ENCODE measurements at places on chromosomes 2 and 18. TPM values are rescaled to one million over a fixed set of nuclear protein-coding genes. Genes with fewer than 3 reads are reported as not detected.
A peak's percentile ranks its signal among the peaks of the same experiment; 100 is the strongest.

The LYPD6 gene
- total RNA-seq, result 30.1 TPM

DNA sequence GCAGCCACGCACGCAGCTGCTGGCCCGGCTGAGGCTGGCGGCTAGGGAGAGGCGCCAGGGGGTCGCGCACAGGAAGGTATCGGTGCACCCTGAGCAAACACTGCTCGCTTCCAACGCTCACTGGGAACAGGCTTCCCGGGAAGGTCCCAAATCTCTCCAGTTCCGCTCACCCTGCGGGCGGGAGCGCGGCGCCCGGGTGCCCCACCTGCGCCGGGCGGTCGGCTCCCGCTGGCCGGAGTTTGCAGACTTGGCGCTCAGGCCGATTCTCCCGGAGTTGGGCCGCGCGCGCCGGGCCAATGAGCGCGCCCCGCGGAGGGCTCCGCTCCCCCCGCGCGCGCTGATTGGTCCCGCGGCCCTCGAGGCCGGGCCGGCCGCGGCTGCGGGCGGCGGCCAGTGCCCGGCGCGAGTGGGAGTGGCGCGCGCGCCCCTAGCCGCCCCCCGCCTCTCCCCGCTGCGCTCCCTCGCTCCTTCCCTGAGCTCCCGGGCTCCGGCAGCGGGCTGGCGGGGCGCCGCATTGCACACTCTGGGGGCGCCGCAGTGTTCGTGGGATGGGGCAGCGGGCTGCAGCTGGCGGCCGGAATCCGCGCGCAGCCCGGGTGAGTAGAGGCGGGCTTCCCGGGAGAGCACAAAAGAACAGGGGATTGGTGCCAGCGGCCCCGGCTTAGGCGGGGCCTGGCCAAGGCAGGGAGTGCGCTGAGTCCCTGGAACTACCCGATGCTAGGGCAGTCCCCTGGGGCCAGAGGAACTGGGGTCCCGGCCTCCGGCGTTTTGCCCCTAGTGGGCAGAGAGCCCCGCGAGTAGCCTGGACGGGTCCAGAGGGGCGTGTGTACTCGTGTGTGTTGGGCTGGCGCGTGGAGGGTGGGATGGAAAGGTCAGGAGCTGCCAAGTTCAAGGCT is at the start of gene LYPD6:
Gene LYPD6 (plus strand): TSS at position 461 of the 896 bp plus-strand sequence. CDS start 107,122 bp downstream, outside the sequence.
- peak within 1 kb of the TSS; percentile 93 for H3K4me3 ChIP-seq
- DNase-seq, result peak; percentile 63
- H3K36me3 ChIP-seq, result peaks cover 5% of the 10 kb centered on the region
- H3K27ac ChIP-seq, result peak within 1 kb of the TSS; percentile 94

GRCh38 chr2:27095745-27096651 is 9.4 kb downstream of the KHK start:
- DNase-seq, result no peak
- no peaks in the 10 kb centered on the region for H3K36me3 ChIP-seq
- peak overlapping the region; percentile 74 for H3K27ac ChIP-seq
- H3K27me3 ChIP-seq, result no peaks in the 10 kb centered on the region
- peaks cover 6% of the 10 kb centered on the region for H3K4me1 ChIP-seq

DNA sequence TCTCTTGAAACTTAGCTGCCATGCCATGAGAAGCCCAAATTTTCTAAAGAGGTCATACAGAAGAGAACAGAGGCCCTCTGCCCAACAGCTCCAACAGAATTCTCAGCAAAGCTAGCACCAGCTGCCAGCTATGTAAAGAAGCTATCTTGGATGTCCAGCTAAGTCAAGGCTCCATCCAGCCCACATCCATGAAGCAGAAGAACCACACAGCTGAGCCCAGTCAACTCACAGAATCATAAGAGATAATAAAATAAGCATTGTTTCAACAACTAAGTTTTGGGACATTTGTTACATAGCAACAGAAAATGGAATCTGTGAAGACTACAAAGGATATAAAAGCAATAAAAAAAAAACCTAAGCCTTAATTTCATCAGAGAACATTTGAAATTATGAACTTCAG is 434.3 kb downstream of the TXNL1 start:
- no peak for DNase-seq
- no peaks in the 10 kb centered on the region for H3K36me3 ChIP-seq
- no peak overlapping the region for H3K4me3 ChIP-seq
- no peaks in the 10 kb centered on the region for H3K27me3 ChIP-seq
- no peaks in the 10 kb centered on the region for H3K4me1 ChIP-seq
- no peak overlapping the region for H3K27ac ChIP-seq

GRCh38 chr18:3103576-3103975 is 90.6 kb upstream of the LPIN2 start:
- no peak for DNase-seq
- H3K27me3 ChIP-seq, result no peaks in the 10 kb centered on the region
- H3K4me1 ChIP-seq, result peaks cover 13% of the 10 kb centered on the region
- H3K36me3 ChIP-seq, result no peaks in the 10 kb centered on the region
- no peak overlapping the region for H3K4me3 ChIP-seq
- no peak overlapping the region for H3K27ac ChIP-seq

- no peak overlapping the region for H3K27ac ChIP-seq
- DNase-seq, result no peak
- no peaks in the 10 kb centered on the region for H3K27me3 ChIP-seq
- H3K4me3 ChIP-seq, result no peak overlapping the region
- no peaks in the 10 kb centered on the region for H3K4me1 ChIP-seq
Measured at GRCh38 chr18:5137261-5137660, 59.8 kb downstream of the AKAIN1 start.

DNA sequence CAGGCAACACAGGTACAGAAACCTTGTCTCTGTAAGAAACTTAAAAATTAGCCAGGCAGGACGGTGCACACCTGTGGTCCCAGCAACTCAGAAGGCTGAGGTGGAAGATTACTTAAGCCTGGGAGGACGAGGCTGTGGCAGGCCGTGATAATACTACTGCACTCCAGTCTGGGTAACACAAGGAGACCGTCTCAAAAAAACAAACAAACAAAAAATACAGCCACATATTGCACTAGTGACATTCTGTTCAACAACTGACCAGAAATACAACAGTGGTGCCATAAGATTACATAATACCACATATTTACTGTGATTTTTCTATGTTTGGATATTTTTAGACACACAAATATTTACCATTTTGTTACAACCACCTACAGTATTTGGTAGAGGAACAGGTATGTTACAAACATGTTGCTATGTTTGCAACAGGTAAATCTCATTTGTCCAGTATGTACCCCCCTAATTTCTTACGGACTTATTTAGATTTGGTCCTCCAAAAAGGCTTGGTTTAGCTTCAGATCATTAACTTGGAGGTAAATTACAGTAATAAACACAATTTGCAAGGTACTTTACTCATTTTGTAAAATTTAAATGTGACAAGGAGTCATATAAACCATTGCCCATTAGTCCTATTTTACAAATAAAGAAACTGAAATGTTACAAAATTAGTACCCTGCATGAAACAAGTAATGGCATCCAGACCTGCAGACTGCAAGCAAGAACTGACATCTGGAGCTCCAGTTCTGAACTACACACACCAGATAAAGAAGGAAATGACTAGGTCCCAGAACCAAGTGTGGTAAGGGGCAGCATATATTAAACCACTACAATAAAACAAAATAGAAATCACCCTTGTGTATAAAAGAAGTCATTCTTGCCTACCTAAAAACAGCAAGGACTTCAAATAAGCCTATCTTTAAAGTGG is 36.8 kb downstream of the TRIP12 start:
- peaks cover 4% of the 10 kb centered on the region for H3K36me3 ChIP-seq
- no peak for DNase-seq
- H3K4me3 ChIP-seq, result no peak overlapping the region
- H3K27me3 ChIP-seq, result no peaks in the 10 kb centered on the region
- H3K27ac ChIP-seq, result peak overlapping the region; percentile 45
- H3K4me1 ChIP-seq, result peaks cover 7% of the 10 kb centered on the region
